Heart right ventricle (tissue), 16 donors: ENCODE measurements at places on chromosomes 3 and 15. TPM values are rescaled to one million over a fixed set of nuclear protein-coding genes. Genes with fewer than 3 reads are reported as not detected.

Gene ZMYND10
- not detected for total RNA-seq

Gene TMCO5A
- total RNA-seq = not detected

Gene ISL2
- not detected for total RNA-seq

Gene PPP1R14D
- not detected for total RNA-seq

Gene EPHB3
- total RNA-seq = 2.6 TPM

Gene ADAMTSL3
- 11.0 TPM for total RNA-seq

Gene TRANK1
- 2.5 TPM for total RNA-seq

Gene MAGEL2
- not detected for total RNA-seq

Gene MINAR1
- 0.12 TPM for total RNA-seq

Gene CLRN1
- not detected for total RNA-seq

Gene SERPINI2
- total RNA-seq = not detected

Gene SLC51A
- total RNA-seq = not detected

Gene ALAS1
- 177 TPM for total RNA-seq

Gene NTRK3
- total RNA-seq = 2.4 TPM

Gene SMAD3
- total RNA-seq = 25.1 TPM

Gene SEMA3B
- 21.1 TPM for total RNA-seq

Gene HIGD2B
- not detected for total RNA-seq

Gene SLC2A2
- total RNA-seq = not detected

Gene BCHE
- total RNA-seq = 2.3 TPM

Gene PRR20G
- not detected for total RNA-seq

Gene FEZF2
- total RNA-seq = not detected

Gene MON1A
- total RNA-seq = 5.3 TPM

Gene CCDC39
- not detected for total RNA-seq

Gene SLC9A9
- 8.4 TPM for total RNA-seq

Gene LCTL
- not detected for total RNA-seq

Gene DNAJA4
- total RNA-seq = 147 TPM
